Aortic smooth muscle cell (primary cell): ENCODE measurements at places on chromosomes 13 and 19. TPM values are rescaled to one million over a fixed set of nuclear protein-coding genes. Genes with fewer than 3 reads are reported as not detected.

The PNMA8A gene
- total RNA-seq: 1.2 and 4.8 TPM in 2 replicates

The GFY gene
- not detected in 2 replicates for total RNA-seq

The ONECUT3 gene
- total RNA-seq: not detected in 2 replicates

The MBD3L2 gene
- total RNA-seq: not detected in 2 replicates

The SIGLECL1 gene
- not detected in 2 replicates for total RNA-seq

The ZNF229 gene
- 11.9 and 12.2 TPM in 2 replicates for total RNA-seq

The TPTE2 gene
- not detected in 2 replicates for total RNA-seq

The PRTN3 gene
- not detected in 2 replicates for total RNA-seq

The CACNG8 gene
- total RNA-seq: 0.12 and 0.26 TPM in 2 replicates

The SARS2 gene
- total RNA-seq: 7.8 and 8.2 TPM in 2 replicates
